Epithelial cell of proximal tubule (primary cell): ENCODE measurements at places on chromosomes 11 and 22.

- DNase-seq = no peak
Measured at GRCh38 chr11:41273908-41274307, 185.5 kb downstream of the LRRC4C start.

DNA sequence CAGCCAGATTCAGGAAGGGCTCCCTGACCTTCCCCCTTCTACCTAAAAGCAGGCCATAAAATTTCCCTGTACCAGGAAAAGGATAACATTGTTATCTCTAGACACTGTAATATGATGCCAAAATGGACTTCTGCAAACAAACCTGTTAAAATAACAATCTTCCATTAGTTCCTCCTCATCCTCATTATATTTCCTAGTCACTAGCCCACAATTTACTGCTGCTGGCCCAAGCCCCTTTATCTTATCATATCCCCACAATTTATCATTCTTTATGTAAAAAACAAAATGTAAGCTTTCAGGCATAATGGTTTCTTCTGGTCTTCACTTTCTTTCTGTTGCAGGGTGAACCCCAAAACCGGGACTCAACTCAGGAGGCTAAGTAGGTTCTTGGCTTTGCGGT is 1132.1 kb upstream of the CNTN5 start:
- DNase-seq = no peak

- DNase-seq = no peak
Measured at GRCh38 chr22:48945621-48946458, 881.8 kb downstream of the BRD1 start.

- DNase-seq = no peak
Measured at GRCh38 chr11:58637371-58637770, 14.9 kb downstream of the CNTF start.

DNA sequence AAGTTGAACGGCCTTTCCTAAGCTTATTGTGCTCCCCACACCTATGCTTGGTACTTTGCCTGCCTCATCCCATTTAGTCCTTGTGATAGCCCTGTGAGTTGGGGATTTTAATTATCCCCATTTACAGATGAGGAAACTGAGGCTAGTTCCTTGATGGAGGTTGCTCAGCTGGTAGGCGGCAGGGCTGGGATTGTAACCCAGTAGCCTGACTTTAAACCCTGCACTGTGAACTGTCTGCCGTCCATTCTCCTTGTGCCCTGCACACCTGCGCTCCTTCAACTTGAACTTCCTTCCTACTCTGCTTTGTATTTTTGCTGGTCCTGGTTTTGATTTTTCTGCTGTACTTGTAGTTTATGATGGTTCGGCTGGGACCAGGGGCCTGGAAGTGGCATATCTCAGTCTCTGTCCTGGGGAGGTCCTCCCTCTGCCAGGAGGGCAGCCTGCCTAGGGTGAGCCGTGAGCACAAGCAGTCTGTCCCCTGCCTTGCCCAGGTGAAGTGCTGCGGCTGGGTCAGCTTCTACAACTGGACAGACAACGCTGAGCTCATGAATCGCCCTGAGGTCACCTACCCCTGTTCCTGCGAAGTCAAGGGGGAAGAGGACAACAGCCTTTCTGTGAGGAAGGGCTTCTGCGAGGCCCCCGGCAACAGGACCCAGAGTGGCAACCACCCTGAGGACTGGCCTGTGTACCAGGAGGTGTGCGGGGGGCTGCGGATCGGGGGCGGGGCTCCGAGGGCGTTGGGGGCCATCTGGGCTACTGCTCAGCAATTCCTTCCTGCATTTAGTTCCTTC is 52.4 kb downstream of the CD82 start:
- no peak for DNase-seq
